ENCODE measurements at places on chromosomes 12 and 14.

- DNase-seq: no peak
Measured at GRCh38 chr14:92099802-92100201, 6.6 kb downstream of the ATXN3 start.

GRCh38 chr12:110355073-110355472 is 48.4 kb downstream of the ANAPC7 start:
- no peak for DNase-seq

GRCh38 chr12:12542964-12543363 is 19.7 kb downstream of the DUSP16 start:
- no peak for DNase-seq

GRCh38 chr14:34211732-34212131 is 250.3 kb downstream of the SPTSSA start:
- DNase-seq: no peak

GRCh38 chr12:2432856-2433255 is 361.9 kb upstream of the FKBP4 start:
- DNase-seq: no peak
